ENCODE measurements at places on chromosomes 1 and 21.

GRCh38 chr1:230300322-230301301 is 125.5 kb downstream of the PGBD5 start:
- DNase-seq: no peak

- DNase-seq: no peak
Observed at GRCh38 chr1:60599574-60599973, 482.8 kb upstream of the NFIA start.

DNA sequence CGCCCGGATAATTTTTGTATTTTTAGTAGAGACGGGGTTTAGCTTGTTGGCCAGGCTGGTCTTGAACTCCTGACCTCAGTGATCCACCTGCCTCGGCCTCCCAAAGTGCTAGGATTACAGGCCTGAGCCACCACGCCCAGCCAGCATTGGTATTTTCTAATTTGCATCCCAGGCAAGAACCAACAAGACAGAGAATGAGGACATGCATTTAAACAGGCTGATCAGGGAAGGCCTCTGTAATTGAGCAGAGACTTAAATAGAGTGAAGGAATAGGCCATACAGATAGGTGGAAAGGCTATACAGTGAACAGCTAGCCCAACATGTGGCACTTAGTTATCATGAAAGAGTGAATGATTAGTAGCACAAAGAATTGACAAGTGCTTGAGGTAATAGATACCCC is 230.4 kb downstream of the SLC35F3 start:
- no peak for DNase-seq

DNA sequence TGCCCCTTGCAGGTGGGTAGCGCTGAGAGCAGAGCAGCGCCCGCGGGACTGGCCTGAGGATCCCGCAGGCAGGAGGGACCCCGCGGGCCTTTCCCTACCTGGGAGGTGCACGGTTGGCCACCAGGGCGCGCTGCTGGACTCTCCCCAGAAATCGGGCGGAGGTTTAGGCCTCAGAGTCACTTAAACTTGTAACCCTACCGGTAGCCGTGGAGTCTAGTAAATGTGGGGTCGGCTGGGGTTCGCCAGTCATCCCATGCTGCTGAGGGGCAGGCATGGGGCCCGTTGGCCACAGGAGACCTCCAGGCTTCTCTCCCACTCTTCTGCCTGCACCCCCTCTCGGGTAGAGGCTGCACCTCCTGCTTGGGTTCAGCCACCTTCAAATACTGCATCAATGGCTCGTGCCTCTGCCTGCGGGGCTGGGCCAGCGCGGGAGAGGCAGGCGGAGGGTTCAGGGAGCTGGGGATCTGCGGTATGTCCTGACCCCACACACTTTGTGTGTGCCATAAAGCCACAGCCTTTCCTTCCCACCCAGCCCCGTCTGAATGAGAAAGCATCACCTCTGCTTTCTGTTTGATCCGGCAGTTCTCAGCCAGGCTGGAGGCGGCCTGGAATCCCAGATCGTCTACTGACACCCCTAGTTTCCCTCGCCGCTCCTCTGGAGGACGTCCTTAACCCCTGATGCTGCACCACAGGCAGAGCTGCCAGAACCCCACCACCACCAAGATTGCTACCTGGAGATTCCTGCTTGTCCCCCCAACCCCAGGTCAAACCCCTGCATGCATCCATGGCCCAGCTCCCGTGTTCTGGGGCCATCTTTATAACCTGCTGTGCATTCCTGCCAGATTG is 12.3 kb upstream of the GSTM4 start:
- peak; percentile 59 for DNase-seq

DNA sequence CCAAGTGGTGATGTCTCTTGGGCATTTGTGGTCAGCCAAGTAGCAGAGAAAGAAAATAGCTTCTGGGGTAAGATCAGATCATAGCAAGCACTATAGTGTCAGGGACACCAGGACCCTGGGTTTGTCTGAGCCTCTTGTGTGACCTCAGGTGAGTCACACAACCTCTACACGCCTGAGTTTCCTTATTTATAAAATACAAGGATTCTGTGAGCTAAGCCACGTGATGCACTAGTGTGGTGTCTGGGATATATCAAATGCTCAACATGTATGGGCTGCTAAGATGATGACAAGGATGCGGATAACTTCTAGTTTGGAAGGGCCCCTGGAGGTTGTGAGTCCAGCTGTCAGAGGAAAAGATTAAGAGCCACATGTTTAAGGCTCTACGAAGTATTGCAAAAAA is 24.5 kb upstream of the ZNF436 start:
- DNase-seq: no peak

DNA sequence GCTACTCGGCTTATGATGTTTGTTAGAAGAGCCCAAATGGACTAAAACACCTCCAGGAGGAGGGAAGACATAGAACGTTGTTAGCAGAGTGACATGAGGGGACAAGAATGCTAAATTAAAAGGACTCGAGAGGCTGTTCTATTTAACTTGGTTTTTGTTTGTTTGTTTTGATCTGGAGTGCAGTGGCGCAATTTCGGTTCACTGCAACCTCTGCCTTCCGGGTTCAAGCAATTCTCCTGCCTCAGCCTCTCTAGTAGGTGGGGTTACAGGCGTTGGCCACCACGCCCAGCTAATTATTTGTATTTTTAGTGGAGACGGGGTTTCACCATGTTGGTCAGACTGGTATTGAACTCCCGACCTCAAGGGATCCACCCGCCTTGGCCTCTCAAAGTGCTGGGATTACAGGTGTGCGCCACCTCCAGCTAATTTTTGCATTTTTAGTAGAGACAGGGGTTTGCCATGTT is 5.1 kb upstream of the HNRNPU start:
- no peak for DNase-seq

DNA sequence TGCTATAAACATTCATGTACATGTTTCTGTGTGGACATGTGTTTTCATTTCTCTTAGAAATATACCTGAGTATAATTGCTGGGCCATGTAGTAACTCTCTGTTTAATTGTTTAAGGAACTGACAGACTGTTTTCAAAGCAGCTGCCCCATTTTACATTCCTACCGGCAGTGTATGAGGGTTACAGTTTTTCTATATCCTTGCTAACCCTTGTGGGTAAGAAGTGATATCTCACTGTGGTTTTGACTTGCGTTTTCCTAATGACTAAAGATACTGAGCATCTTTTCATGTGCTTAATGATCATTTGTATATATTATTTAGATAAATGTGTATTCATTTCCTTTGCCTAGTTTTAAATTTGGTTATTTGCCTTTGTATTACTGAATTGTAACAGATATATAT is 81.7 kb downstream of the DNM3 start:
- DNase-seq: no peak

- no peak for DNase-seq
Observed at GRCh38 chr1:164748253-164748899, 189.4 kb downstream of the PBX1 start.

DNA sequence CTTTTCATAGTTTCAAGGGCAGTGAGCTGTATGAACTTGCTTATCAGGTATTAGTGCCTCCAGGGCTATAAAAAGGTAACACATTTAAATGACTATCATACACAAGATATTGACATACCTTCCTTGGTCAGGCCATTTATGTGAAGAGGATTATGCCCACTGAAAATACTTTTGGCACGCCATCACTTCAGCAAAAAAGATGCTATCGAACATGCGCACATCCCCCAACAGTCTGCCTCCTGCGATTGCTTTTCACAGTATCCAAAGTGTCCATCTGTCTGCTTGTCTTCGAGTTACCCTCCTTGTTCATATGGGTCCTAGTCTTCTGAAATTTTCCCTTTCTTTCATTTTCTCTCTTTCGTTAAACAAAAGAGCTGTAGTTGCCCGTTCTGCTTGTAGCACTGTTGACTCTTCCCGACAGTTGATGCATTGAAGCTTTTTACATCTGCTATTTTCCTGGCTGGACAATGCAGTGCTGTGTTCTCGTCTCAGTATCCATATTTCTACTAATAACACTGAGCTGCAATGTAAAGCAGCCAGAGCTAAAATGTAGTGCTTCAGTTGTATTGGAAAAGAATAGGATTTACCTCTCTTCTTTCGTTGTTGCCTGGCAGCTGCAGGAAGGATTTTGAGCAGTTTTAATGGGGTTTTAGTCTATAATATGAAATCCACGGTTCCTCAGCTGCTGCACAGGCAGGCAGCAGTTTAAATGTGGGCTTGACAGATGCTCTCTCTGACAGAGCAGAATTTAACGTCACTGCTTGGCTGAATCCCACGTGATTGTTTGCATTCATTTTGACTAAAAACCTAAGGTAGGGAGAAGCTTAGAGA is at the start of gene B3GALT2:
TSS of gene B3GALT2 (minus strand) at position 713 of the 831 bp plus-strand sequence. CDS start 5,051 bp downstream, outside the sequence.
- DNase-seq: no peak

- no peak for DNase-seq
Observed at GRCh38 chr1:75522389-75522788, 88.5 kb downstream of the SLC44A5 start.

DNA sequence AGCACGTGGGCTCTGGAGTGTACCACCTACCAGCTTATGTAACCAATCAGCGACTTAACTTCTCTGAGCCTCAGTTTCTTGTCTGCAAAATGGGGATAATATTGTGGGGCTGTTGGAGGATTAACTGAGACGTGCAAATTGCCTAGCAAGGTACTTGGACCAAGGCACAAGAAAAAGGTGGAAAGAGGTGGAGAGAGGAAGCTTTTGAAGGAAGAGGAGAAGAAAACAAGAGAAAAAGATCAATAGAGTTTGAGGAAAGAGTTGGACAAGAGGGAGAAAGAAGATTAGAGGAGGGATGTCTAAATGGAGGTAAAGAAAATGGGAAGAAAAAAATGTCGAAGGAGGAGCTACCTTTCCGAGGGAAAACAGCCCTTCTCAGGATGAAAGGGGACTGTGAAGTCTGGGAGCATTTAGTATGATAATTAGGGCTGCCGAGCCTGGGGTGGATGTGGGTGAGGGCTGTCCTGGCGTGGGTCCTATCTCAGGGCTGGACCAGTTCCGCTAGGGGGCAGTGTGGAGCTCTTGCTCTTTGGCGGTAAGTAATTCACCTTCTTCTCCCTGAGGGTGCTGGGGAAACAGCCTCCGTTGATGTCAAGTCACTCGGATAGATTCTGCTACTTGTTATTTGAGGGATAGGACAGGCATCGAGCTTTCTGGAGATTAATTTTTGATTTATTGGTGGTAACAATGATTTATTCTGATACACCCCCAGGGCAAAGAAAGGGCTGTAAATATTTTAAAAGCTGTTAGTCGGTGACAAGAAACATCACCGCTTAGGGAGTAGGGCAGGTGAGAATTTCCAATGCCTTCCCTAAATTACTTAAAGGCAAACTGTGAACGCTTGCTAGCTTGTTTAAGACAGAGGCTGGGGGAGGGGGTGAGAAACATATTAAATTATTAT is 79.0 kb upstream of the NFASC start:
- DNase-seq: peak; percentile 62

DNA sequence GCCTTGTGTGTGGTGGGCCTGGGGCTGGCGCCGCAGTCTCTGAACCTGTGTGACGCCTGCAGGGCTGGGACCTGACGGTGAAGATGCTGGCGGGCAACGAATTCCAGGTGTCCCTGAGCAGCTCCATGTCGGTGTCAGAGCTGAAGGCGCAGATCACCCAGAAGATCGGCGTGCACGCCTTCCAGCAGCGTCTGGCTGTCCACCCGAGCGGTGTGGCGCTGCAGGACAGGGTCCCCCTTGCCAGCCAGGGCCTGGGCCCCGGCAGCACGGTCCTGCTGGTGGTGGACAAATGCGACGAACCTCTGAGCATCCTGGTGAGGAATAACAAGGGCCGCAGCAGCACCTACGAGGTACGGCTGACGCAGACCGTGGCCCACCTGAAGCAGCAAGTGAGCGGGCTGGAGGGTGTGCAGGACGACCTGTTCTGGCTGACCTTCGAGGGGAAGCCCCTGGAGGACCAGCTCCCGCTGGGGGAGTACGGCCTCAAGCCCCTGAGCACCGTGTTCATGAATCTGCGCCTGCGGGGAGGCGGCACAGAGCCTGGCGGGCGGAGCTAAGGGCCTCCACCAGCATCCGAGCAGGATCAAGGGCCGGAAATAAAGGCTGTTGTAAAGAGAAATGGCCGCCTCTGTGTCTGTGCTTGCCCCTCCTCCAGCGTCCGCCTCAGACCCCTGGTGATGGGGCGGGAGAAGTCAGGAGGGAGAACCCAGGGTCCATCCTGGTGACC is 788 bp downstream of the ISG15 start:
- DNase-seq: no peak

DNA sequence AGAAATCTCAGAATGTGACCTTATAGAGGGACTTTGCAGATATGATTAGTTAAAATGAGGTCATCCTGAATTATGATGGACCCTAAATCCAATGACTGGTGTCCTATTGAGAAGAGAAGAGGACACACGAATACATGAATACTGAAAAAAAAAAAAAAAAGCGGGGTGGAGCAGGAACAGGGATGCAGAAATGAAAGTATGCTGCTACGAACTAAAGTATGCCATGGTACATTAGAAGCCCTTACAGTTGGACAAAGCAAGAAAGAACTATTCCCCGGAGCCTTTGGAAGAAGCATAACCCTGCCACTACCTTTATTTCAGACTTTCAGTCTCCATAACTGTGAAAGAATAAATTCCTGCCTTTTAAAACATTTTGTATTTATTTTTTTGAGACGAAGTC is 557.9 kb upstream of the NCAM2 start:
- no peak for DNase-seq

DNA sequence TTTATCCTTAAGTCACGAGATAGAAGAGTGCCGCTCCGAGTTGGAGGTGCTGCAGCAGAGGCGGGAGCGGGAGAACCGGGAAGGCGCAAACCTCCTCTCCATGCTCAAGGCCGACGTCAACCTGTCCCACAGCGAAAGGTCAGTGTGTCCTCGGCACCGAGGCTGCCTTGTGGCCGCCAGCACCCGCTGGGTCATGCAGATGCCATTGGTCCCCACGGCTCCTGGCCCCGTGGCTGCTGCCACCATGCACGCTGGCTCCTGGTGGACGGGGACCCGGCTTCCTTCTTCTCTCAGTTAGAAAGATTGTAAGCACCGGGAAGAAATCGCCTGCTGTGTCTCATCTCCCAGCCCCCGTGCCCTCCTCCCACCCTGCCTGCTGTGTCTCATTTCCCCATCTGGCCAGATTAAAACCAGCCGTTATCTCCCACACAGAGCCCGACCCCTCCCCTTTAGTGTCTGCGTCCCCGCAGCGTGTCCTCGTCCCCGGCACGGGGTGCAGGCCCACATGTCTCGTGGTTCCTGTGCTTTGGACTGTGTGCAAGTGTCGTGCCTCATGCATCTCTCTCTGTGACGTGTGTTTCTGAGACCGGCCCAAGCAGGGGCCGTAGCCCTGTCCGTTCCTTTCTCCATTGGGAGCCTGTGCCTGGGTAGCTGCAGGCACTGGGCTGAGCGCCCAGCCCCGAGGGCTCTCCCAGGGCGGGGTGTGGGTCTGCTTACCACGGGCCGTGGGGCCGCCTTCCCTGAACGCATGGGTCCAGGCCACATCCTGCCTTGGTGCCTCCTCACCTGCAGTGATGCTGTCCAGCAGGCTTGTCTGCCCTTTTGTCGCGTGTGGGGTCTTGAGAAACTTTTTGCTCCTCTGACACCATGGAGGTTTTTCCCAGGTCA is 62.1 kb downstream of the PCNT start:
- DNase-seq: no peak

- no peak for DNase-seq
Observed at GRCh38 chr1:192003295-192004077, 154.8 kb upstream of the RGS18 start.

DNA sequence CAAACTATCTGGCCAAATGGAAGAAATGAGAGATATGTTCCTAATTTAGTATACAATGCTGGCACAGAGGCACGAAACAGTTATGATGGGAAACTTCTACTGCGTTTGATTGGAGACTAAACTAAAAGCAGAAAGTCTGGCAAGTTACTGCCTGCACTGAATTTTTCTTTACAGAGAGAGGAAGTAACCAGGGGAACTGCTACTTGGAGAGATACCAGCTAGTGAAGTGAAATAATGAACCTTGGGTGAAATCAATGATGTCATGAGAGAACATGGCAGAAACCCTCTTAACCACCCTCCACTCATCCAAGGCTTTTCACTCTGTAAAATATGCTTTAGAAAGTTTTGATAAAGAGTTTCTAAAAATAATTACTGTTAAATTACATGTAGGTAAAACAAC is 29.3 kb downstream of the NIBAN1 start:
- peak; percentile 66 for DNase-seq

All from CD14-positive monocyte (primary cell).